Left cardiac atrium (tissue), 4 donors: ENCODE measurements at places on chromosomes 1 and 21. TPM values are rescaled to one million over a fixed set of nuclear protein-coding genes. Genes with fewer than 3 reads are reported as not detected.

DNA sequence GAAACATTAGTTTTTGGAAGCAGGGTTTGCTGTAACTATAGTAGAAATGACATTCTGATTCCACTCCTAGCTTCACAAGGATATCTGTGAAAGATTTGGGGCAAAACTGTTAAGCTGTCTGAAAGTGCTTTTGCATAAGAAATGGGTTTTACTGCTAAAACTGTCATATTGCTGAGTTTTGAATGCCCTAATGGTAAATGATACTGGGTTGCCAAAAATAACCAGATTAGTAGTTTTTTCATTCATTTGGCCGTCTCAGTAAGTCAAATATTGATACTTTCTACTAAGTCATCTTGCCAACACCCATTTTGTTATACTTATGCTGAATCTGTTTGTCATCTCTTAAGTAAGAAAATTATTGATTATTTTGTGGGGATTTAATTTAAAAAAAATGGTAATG, 399 bp upstream of the PTPRC start:
- no peak for DNase-seq

DNA sequence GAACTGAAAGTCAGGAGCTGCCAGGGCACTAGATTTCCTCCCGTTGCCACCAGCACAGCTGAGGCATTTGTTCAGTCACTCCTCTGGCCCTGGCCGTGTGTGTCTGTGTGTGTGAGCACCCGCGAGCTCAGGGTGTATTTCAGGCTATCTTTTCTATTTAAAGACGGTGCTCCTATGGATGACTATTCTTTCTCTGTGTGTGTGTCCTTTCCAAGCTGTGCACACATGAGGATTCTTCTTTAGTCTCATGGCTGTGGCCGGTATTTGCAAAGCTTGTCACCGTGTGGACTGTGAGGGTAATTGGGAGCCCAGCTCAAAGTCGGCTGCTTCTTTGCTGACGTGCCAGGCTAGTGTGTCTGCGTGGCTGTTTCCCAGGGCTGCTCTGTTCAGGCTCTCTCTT, 3.0 kb upstream of the KCND3 start:
- DNase-seq, result no peak

S100A14 gene
- total RNA-seq, result 5.8 TPM

DNA sequence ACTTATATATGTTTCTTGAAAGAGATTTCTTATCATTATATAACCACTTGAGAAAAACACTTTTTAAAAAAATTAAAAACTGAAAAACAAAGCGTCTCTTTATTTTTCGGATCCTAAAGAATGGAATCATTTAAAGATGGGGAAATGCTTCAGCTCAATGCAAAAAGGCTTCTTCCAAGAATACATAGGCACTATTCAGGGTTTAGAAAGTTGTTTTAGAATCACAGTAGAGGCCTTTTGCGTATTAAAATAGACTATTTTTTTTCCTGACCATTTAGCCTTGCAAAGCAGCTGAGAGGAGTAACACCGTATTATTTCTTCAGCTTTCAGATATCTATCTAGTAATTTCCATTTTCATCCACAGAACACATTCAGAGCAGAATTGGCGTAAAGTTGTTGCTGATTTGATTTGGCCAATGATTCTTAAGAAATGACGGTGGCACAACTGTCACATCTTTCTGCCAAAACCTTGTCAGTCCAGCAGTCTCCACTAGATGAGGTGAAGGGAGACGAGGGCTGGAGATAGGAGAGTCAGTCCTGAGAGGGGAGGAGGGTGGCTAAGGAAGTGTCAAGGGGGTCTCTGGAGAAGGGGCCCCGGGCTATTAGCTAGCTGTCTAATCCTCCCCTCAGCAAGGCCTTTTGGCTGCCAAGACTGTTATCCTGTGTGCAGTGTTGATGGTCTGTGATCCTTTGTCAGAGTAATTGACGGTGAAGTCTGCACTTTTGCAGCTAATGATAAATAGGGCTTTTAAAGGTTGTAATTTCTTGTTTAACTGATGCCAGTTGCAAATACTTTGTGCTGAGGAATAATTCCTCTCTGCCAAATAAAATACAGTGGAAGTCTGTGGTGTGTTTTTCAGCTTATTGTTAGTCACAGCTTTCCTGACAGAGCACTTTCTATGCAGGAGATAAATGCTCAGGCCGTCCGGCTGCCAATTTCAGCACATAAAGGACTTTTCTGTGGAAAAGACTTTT, 34.7 kb downstream of the PRRX1 start:
- DNase-seq, result no peak

NUCKS1 gene
- 221 TPM for total RNA-seq
